ENCODE measurements at places on chromosomes 1 and 21.

- DNase-seq, result no peak
Measured at GRCh38 chr1:15425521-15425920, 12.7 kb upstream of the CTRC start.

DNA sequence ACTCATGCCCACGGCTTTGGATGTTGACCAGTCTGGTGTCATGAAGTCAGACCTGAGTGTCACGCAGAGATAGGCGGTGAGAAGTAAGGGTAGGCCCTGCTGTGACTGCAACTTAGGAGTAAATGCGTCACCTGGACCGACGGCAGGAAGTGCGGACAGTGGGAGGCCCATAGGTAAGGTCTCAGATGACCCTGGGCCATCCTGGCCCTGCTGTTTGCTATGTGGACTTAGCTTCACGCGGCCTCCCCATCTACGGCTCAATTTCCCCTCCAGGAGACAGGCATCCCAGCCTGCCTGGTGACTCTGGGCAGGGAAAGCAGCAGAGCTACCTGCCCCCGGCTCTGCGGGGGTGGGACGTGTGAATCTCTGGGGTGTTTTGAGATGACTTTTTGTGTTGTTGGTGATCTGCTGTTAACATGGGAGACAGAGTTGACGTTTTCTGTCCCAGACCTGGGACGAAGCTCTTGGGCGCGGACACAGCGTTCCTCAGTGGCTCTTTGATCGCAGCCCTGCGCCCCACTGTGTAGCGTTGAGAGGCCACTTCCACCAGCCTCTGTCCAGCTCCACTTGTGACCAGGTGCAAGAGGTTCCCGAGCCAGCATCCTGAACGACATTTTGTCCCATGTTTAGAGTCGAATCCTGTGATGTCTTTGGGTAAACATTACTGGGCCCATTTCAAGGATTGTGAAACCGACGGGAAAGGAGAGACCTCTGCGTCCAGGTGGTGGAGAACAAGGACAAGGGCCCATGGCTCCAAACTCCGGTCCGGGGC is 39.9 kb downstream of the CRYAA start:
- DNase-seq, result no peak

DNA sequence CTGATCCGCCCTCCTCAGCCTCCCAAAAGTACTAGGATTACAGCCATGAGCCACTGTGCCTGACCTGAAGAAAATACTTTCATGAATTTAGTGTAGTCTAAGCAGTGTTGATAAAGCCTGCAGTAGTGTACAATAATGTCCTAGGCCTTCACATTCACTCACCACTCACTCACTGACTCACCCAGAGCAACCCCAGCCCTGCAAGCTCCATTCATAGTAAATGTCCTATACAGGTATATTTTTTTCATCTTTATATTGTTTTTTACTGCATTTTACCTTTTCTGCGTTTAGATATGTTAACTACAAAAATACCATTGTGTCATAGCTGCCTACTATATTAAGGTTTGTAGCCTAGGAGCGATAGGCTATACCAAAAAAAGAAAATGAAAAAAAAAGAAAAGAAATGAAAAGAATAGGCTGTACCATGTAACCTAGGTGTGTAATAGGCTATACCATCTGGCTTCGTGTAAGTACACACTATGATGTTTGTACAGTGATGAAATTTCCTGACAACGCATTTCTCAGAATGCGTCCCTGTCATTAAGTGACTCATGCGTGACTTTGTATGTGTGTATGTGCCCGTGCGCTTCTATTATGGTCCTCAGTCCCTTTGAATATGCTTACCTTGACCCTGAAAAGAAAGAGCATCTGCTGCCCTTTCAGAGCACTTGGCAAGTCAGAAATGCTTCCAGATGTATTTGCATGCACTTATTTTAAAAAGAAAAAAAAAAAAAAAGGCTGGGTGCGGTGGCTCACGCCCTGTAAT is 9.2 kb upstream of the SLAMF8 start:
- no peak for DNase-seq

- no peak for DNase-seq
Measured at GRCh38 chr1:156578055-156578454, 1.5 kb upstream of the TTC24 start.

GRCh38 chr1:202067188-202067974 is 55.3 kb upstream of the GPR37L1 start:
- no peak for DNase-seq

DNA sequence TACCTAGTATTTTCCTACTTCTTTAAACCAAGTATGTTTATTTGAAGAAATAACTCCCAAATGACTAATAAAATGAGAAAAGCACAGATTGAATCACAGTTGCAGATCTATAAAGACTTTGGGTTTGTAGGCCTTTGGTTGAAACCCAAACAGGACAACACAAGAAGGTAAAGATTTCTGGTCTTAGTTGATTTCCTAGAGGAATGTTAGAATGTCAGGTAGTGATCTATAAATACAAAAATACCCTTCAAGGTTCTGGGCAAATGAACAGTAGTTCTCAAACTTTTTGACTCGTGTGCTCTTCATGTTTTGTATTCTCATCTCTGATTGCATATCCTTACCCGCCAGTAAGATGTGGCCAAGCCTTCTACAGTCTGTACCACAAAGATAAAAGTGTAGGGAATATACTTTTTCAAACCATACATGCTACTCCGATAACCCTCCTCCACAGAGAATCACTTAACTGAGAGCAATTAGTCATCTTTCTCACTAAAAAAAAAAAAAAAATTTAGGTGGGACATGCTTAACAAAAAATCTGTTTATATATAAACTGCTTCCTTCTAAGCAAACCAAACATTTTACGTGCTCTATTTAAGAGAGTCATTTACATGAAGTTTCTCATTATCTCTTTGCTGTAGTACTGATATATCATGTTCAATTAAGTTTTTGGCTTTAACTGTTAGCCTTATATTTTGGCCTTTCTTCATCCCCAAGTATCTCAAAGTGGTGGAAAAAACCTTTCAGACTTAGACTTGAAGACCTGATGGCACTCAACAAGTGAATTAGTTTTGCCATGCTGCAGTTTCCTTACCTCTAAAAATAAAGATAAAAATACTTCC is 36.0 kb downstream of the CNIH4 start:
- DNase-seq, result no peak

GRCh38 chr1:211531194-211532087 is 39.5 kb upstream of the RD3 start:
- DNase-seq, result no peak

- DNase-seq, result no peak
Measured at GRCh38 chr1:115475252-115475651, 137.2 kb upstream of the NGF start.

Data from activated T-cell treated with anti-CD3 and anti-CD28 coated beads for 1 hour (primary cell).